ENCODE measurements at places on chromosomes 12 and 14.

- DNase-seq = no peak
Measured at GRCh38 chr14:41634286-41634685, 27.6 kb downstream of the LRFN5 start.

GRCh38 chr12:56877195-56878009 is 56.8 kb downstream of the SDR9C7 start:
- no peak for DNase-seq

GRCh38 chr12:38431921-38432320 is 115.3 kb downstream of the ALG10B start:
- DNase-seq = no peak

DNA sequence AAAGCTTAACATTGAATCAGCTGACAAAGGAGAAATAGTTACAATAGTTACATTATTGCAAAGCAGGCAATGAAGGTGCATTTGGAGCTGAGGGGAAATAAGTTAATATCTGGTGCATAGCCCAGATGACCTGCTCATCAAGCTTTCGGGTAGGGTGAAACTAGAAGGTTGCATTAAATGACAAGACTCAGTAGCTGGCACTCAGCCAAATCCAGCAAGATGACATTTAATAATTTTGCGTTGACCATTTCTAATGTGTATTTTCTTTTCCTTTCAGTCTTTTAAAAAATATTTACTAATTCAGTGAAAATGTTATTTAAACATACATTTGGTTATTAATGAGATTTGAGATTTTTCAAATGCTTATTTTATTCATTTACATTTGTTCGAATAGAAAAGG is 188.6 kb downstream of the SLC5A8 start:
- DNase-seq = no peak

DNA sequence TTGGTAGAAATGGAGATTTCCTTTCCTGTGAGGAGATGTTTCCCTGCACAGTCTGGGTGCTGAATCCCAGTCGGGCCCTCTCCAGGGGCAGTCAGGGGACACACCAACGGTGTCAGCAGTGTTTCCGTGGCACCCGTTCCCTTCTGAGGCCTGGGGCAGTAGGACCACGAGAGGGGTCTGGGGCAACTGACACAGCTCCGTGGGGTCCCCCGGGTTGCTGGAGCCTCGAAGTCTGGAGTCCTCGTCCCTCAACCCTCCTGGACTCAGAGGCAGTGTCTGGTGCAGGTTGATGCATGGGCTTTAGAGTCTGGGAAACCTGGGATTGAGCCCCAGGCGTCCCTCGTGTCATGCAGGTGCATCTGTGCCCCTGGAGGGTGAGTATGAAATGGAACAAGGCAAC is 327.3 kb downstream of the ADGRD1 start:
- no peak for DNase-seq

DNA sequence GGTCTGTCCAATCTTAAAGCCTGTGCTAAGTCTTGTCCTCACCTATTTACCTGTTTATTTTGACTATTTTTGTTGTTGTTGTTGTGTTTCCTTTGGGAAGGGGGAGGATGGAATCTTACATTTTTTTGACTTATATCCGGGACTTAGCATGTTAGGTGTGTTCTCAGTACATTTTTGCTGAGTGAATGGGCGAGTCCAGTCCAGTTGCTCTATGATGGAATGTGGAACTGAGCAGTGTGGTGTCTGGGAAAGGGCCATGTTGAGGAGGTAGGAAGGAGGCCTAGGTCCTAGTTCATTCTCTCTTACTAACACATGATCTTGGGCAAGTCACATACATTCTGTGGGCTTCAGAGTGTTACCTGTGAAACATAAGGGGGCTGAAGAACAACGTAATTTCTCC is 80.9 kb upstream of the SLC38A2 start:
- DNase-seq = no peak

GRCh38 chr14:71534506-71534905 is 397.7 kb upstream of the RGS6 start:
- DNase-seq = no peak

- no peak for DNase-seq
Measured at GRCh38 chr12:128861226-128862016, 8.1 kb downstream of the GLT1D1 start.

GRCh38 chr12:19003141-19003540 is 126.4 kb upstream of the PLEKHA5 start:
- DNase-seq = no peak

GRCh38 chr12:119676022-119676421 is 8.1 kb downstream of the PRKAB1 start:
- DNase-seq = no peak

DNA sequence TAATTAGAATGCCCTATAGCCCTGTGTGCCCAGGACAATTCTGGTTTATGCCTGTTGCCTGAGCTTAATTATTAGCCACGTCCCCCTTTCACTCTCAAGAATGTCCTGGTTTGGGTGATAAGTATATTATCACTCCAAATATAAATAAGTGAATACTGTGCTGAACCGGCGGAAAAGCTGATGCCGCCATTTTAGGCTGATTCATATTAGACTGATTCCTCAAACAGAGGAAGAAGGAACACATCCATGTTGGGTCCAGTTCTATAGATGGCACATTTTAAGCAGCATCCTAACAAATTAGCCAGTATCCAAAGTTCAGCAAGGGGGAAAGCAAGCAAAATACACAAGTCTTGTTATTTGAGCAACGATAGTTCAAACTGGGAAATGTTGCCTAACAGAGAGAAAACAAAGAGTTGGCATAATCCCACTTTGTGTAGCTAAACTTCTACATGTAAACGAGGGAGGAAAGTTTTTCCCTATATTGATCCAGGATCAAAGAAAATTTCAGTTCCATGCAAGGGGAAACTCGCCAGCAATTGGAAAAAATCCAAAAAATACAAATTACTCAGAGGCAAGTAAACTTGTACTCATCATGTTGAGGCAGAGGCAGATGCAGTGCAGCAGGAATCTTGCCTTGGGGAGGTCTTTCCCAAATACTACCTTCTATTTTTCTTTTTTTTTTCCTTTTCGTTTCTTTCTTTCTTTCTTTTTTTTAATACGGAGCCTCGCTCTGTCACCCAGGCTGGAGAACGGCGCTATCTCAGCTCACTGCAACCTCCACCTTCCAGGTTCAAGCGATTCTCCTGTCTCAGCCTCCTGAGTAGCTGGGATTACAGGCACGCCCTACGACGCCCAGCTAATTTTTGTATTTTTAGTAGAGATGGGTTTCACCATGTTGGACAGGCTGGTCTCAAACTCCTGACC is 96.2 kb downstream of the ITPR2 start:
- DNase-seq = no peak

DNA sequence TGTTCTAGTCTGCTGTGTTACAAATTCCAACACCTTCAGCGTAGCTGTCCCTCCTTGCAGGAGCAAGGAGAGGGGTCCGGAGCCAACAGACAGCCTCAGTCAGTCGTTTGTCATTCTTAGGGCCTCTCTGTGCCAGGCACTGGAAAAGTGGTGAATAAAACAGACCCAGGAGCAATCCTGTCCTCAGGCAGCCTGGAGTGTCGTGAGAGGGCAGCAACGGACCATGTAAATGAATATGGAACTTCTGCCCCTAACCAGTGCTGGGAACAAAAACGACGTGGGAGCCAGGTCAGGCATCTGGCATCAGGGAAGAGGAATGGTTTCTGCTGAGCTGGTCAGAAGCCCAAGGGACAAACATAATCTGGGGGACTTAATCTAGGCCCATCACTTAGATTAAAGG is 64.8 kb upstream of the PSMC1 start:
- no peak for DNase-seq

DNA sequence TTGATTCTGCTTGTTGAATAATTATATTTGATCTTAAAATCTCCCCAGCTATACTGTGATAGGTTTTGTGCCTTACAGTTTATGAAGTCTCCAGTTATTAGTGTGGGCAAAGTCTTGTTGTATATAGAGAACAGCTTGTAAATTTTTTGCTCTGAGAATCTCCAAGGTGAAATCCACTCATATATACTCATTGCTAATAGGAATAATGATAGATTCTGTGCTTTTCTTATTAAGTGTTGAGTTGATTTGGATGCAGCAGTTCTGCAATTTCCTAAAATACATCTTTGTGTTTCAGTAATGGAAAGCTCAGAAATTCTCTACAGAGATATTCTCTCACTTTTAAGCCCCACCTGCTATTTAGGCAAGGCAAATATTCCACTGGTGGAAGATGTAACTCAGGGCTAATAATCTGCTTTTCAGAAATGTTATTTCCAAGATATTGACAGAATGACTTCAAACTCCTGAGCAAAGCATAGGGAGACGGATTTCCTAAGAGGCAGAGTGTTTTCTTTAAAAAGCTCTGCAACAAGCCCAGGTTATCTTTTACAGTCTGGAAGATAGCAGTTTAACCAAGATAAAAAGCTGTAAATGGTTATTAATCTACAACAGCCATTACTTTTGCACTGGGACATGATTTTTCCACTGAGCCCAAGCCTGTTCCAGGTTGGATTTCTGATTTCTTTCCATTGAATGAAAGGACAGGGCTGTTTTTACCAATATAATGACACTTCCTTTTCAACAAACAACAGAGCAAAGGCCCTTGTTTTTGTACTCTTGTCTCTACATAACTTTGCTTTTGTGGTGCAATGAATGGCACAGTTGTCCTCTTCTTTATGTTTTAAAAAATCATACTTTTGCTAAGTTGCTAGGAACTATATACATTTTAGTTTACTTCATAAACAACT is 239.9 kb upstream of the ATP2B1 start:
- no peak for DNase-seq

DNA sequence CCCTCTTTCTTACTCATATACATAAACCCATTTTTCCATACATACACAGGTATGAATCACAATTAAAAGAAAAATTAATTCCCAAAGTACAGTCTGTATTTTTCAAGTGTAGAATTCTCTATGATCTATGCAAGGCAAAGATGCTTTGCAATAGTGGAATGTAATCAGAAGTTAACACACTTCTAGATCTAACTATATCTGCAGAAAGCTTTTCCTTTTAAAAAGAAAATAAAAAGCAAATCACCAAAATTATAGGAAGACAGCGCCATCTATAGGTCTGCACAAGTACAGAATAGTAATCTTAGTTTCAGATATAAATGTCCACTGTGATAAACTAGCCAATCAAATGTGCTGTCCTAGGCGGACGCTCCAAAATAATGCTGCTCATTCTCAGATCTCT is 22.0 kb downstream of the SLC25A21 start:
- DNase-seq = peak; percentile 5

- no peak for DNase-seq
Measured at GRCh38 chr12:67630373-67631088, 18.0 kb upstream of the DYRK2 start.

DNA sequence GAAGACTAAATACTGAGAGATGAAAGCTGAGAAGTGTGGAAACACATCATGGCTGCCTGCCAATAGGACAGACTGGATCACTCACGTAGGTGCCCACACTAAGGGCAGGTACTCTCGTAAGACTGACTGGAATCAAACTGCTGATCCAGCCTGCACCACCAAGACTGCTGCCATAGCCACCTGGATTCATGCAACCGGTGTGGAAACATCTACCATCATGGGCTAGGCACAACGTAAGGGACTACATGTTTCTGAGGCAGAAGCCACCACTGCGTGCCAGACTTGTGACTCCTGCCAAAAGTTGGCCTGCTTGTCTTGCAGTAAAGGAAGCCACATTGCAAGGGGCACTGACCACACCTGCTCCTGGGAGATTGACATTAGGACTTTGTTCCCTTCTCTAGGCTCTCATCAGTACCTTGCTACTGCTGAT is 3.8 kb downstream of the POMT2 start:
- no peak for DNase-seq

DNA sequence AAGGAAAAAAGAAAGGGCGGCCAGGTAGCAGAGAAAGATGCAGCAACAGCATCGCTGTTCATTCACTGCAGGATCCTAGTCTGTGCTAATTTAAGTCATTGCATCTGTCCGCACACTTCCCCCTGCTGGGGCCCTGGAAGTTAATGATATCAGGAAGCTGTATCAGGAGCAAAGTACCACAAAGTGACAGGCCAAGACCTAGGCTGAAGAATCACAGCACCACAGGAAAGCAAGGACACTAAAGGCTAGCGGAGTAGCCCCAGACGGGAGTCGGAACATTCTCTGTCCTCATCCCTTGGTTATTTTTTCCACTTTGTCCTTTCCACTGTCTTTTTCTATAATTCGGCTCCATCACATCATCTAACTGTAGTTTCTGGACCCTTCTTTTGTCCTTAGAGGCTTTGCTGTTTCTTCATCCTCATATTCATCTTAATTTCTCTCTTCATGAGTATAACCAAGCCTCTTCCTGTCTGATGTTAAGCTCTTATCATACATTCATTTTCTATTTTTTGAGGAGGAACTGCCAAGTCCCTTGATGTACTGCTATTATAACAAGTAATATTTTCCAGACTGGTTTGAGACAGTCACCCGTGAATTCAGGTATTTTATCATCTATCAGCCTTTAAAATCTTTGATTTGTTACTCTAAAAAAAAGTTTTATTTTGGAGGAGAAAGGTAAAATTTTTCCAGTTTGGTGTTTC is 28.3 kb downstream of the DUSP16 start:
- no peak for DNase-seq

DNA sequence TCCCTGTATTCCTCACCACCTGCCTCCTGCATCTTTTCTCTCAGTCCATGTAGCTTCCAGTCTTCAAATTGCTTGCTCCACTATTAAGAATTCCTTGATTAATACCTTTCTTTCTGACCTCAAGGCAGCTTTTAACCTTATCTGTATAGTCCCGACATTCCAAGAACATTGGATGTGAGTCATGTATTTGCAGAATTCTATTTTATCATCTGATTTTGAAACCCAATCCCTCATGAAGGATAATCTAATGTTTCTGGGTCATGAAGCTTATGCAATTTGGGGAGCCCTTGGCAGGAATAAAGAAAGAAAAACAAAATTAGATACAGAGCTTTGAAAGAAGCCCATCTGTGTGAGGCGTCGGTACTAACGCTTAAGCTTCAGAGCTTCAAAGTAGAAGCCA is 63.4 kb upstream of the CCND2 start:
- DNase-seq = no peak

DNA sequence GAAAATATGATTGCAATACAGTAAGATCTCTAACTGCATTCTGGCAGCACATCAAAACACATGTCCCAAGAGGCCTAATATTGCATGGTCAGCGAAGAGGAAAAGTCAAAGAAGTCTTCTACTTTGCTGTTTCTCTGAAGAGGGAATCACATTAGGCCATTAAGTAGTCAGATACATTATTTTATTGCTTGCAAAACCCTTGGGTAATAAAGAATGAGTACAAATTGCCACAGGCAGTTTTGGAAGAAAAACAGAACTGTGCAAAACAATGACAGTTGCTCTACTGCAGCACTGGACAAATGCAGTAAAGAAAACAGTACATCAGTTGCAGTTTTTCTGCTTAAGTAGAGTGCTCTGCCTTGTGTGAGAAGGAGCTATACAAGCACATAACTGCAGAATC is 211.9 kb downstream of the MED13L start:
- no peak for DNase-seq

DNA sequence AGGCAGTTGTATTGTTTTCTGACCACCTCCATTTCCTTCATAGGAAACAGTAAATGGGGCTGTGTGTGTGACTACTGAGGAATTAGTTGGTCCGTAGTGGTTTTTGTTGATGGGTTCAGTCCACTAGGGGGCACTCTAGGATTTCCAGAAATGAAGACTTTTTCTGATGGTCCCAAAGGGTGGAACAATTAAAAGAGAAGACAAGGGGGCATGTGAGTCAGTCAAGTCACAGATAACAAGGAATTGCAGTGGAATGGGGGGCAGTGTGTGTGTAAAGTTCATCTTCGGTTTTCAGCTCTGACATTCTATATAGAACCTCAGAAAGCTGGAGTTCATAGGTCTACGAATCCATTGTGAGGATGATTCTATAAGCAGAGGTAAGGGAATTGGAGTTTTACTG is 186.6 kb upstream of the OR4E1 start:
- DNase-seq = no peak

GRCh38 chr12:104551-105081 is 38.0 kb downstream of the IQSEC3 start:
- DNase-seq = peak; percentile 51

- no peak for DNase-seq
Measured at GRCh38 chr12:69007855-69008351, 74.9 kb upstream of the CPM start.

Measured in NCI-H187 (cell line).